Right renal cortex interstitium (tissue), 3 donors: ENCODE measurements at places on chromosomes 6 and 20.

DNA sequence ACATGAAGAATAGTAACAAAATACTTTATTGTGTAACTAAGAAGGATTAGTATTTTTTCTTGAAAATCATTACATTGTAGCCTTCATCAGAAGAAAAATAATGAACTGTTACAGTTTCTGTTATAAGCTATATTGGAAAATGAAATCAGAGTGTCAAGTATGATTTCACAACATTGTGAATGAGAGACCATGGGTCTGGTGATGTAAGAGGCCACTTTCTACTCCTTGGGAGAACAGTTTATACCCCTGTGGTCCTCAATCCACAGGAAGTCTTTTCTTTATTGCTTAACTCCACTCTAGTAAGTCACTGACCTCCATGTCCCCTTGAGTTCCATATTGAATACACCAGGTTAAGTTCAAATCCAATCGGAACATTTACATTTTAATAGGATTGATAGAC lies 218.7 kb upstream of the FERMT1 start:
- DNase-seq: no peak

- no peak for DNase-seq
Measured at GRCh38 chr6:57822896-57823358, 505.5 kb downstream of the PRIM2 start.

GRCh38 chr6:136383268-136383937 lies 93.8 kb upstream of the BCLAF1 start:
- DNase-seq: no peak

GRCh38 chr6:139003751-139004150 lies 15.7 kb upstream of the REPS1 start:
- DNase-seq: no peak
